Left renal cortex interstitium (tissue), 4 donors: ENCODE measurements at places on chromosomes 3 and 15. TPM values are rescaled to one million over a fixed set of nuclear protein-coding genes. Genes with fewer than 3 reads are reported as not detected.

GRCh38 chr15:66774001-66774814 is 72.2 kb downstream of the SMAD6 start:
- DNase-seq: peak; percentile 89

GRCh38 chr3:148400754-148401153 is 296.9 kb upstream of the AGTR1 start:
- no peak for DNase-seq

DNA sequence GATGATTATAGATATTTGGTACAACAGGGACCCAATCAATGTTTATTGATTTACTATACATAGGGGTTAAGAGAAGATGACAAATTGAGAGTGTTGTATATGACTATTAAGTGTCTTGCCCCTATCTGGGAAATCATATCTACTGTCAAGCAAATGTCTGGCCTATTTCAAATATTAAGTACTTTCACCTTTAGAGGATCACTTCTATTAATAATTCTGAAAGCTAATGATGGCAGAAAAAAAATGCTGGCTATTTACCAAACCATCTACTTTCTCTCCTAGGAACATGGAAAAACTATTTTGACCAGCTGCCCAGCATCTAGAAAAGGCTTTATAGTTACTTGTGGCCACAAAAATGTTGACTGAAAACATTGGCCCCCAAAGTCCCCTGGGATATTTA is 632.3 kb upstream of the ZNF385D start:
- DNase-seq: no peak

DNA sequence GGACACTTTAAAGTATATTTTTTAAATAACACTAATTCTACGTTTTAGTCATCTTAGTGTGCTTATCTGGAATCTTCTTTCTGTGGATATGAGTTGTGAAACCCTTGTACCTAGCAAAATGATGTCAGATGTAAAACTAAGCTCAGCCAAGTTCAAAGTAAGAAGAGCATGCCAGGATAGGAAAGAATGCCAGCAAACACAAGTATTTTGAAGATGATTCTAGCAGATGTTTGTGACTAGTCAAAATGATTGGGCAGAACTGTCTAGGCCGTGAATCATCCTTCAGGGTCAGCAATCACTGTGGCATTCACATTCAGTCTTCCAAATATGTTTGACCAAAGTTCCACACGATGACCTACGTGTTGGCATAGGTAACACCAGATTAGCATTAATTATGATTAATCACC is 5.4 kb upstream of the PLOD2 start:
- DNase-seq: no peak

- no peak for DNase-seq
These were observed 78.5 kb downstream of the TCF12 start for GRCh38 chr15:56996746-56997470.

DNA sequence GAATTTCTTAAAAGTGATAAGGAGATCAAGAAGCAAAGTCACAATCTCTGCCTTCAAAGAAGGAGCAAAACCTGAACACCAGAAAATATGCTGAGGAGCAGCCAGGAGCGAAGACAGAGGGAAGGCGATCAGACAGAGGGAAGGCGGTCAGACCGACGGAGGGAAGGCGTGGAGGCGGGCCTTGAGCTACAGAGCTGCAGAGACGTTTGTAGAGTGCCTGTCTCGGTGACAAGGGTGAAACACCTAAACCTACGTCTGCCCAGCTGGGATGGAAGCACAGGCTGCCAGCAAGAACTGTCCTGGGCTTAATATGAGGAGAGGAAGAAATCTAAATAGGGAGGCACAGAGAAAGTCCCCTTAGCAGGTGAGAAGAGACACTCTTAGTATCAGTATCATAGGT is 476.0 kb downstream of the OCA2 start:
- DNase-seq: no peak

DNA sequence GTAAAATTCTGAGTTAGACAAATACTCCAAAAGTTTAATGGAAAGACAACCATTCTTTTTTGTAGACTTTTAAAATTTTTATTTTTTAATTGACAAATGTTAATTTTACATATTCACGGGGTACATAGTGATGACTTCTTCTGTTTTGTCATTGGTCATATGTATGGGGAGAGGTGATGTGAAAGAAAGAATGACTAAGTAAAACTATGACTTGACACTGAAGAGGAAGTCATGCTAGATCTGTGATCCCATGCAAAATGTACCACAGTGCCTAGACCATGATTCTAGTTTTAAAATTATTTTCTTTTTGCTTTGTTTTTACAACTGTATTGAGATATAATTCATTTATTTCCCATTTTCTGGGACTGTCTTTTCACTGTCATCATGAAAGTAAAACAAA is 281.6 kb downstream of the MBNL1 start:
- no peak for DNase-seq

Gene GNB4
- 31.4 TPM for polyA plus RNA-seq

Gene CHRNA5
- 5.9 TPM for polyA plus RNA-seq
